ENCODE measurements at places on chromosomes 4 and X.

DNA sequence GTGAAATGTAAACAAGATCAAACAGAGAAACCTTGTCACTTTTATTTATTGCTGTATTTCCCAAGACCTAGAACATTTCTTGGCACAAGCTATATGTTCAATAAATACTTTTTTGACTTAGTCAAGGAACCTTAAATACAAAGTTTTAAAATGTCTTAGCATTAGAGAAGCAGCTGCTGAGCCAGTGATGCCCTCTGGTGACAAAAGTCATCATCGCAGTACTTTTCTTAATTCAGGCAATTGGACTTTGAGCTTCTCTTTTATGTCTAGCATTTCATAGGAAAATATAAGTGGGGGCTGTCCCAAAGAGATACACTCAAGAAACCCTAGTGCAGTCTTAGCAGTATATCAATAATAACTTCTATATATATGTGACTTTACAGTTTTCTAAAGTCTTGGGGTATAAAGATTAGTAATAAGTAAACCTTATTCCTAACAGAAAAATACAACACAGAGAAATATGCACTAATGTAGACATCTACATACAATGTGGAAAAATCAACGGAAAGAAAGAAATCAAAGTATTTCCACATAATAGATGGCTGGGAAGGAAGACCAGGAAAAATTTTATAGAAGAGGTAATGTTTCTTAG is 118.4 kb downstream of the DTHD1 start:
- no peak for DNase-seq

- no peak for DNase-seq
These were observed 74.4 kb upstream of the SOD3 start for GRCh38 chr4:24720979-24721378.

DNA sequence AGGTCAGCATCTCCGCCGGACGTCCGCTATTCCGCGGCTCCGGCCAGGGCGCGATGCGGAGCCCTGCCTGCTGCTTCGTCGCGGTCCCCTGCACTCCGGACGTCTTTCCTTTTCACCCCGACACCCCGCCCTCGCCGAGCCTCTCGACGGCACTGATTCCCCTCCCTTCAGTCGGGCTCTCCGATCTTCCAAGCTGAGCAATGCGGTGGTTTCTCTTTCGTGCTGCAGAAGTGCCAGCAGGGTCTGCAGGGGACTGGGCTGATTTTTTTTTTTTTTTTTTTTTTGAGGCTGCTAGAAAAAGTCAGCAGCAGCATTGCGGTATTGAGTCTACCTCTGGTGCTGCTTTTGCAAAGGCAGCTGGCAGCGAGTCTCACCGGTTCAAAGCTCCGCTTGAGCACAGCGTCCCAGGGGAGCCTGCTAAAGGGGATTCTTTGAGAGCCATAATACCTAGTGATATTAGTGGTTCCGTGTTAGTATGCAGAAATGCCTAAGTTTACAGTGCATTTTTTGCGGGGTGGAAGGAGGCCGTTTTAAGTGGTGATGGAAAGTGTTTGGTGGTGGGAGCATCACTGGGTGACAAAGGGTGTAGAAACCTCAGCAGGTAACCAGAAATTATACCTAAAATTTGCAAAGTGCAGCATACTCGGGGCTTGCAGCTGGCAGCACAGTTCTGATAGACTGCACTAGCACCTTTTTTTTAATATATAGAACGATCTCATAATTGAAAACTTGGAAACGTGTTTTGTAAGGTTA is 969 bp downstream of the STIM2 start:
- peak; percentile 65 for DNase-seq

GRCh38 chr4:47704693-47705325 is 133.1 kb downstream of the CORIN start:
- DNase-seq = peak; percentile 41

DNA sequence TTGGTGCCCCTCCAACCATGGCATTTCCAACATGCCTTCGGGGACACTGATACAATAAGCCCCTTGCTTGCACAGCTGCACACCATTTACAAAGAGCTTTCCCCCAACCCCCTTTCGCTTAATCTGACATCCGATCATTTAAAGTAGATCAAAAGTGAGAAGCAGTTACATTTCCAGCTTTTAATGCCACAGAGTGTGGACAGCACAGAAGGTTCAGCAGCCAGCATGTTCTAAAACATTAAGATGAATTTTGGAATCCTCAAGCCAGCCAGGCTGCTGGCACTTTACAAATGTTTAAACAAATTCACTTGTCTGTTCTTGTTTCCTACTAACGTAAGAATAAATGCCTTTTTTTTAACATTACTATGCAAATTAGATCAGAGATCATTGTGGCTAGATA is 284.4 kb upstream of the LDB2 start:
- DNase-seq = no peak

DNA sequence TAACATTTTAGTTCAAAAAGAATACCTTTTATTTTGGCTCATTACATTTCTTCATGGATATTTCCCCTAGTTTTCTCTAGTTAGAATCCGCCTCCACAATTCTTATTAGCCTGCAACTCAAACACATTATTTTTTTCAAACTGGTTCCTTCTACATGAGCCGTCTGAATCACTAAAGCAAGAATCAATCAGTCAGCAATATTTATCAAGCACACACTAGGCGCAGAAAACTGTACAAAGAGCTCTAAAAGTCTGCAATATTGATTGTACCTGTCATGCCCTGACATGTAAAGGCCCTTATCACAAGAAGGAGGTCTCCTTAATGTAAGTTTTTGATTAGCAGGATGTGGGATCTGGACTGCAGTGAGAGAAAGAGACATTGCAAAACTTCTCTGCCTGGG is 94.8 kb upstream of the CENPE start:
- DNase-seq = no peak

DNA sequence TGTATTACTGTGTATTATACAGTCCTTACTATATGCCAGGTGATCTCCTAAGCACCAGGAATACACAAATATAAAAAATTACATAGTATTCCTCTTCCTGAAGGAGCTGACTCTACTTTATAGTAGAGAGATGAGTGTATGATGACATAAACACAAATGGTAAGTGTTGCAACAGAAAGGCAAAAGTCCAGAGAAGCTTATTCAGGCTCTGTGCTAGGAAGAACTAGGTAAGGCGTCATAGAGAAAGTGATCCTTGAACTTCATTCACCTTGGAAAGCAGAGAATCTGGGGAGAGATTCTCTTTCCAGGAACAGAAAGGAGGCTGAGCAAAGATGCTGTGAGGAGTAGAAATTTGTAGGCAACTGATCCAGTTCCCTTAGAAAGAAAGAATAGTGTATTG is 115.0 kb upstream of the KCNIP4 start:
- DNase-seq = no peak

- DNase-seq = peak; percentile 9
These were observed 15.1 kb downstream of the TEC start for GRCh38 chr4:48254381-48255071.

GRCh38 chrX:120791013-120791643 is 84.5 kb downstream of the CT47B1 start:
- peak; percentile 53 for DNase-seq

DNA sequence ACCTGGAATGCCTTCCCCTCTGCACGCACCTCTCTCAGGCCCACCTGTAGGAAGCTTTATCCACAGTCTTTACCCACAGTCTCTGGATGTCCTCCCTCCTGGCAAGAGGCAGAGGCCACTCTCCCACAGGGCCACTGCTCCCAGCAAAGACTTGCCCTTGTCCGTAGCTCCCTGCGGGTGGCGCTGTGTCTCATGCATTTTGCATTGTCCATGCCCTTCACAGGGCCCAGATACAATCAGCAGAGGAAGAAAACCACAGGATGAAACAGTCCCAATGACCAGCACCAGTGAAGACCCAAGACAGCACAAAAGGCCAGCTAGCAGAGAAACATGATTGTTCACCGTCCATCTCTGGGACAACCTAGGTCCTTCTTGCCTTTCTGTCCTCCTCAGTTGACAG is 2.1 kb upstream of the NSG1 start:
- no peak for DNase-seq

- no peak for DNase-seq
These were observed 2.8 kb upstream of the MTMR8 start for GRCh38 chrX:64398088-64398487.

DNA sequence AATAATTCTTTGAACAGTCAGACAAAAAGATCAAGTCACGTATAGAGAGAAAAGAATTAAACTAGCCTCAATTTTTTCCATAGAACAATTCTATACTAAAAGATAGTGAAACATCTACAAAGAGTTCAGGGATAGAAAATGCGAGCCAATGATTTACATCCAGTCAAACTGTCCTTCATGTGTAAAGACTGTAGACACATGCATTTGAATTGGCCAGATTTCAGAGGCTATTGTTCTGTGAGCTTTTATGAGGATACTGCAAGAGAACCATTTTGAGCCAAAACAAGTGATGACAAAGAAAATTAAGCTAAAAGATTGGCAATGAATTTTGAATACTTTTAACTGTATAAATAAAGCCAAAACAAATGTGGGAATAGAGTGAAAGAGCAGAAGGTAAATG is 1230.3 kb downstream of the RPA4 start:
- no peak for DNase-seq

GRCh38 chrX:153708415-153708814 is 15.8 kb downstream of the BCAP31 start:
- DNase-seq = peak; percentile 58

GRCh38 chr4:10743357-10743756 is 58.8 kb upstream of the CLNK start:
- DNase-seq = no peak

DNA sequence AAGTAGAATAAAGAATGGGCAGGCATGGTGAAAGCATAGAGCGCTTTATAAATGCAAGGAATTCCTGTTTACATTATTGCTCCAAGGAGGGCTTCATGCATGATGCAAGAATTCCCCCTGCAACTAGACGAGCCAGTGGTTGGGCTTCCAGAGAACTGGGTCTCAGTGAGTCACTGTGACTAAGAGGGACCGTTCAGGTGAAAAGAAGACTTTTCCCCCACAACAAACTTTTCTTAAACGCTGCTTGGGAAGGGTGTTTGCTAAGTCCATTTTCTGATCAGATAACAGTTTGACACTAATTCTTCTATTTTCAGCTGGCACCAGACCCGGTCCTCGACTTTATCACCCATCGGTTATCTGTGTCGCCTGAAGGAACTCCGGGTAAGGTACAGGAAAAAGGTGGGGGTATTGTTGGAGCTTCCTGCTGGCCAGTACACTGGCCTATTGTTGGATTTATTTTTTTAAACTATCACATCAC is 40.1 kb downstream of the LDB2 start:
- no peak for DNase-seq

DNA sequence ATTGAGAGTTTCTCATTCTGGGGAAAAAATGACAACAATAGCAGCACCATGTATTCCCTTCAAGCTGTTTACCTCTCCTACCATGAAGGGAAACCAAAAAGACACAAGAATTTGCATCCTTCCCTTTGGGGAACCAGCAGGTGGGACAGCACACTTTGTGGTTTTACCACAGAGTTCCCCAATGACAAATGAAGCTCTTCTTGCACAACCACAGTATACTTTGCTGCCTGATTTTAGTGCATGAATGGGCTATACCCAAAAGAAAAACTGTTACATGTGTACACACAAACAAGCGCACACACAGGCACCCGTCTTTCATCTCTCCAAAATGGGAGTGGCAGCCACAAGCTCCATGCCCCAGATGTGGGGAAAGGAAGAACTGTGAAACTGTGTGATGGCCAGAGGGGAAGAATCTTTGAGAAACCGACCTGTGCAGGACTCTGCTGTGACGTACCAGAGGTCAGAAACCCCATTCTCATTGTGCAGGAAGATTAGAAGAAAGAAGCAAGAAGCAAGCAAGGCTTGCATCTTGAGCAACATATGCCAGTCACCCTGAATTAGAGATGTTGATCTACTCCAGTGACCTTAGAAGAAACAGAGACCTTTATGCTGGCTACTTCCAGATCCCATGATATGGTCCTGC is 2.7 kb upstream of the MAML3 start:
- no peak for DNase-seq

Data from GM03348 (cell line).